Activated CD4-positive, alpha-beta memory T cell treated with anti-CD3 and anti-CD28 coated beads for 36 hours (primary cell): ENCODE measurements at places on chromosomes 11 and 22.

GRCh38 chr11:93025558-93026255, 56.3 kb downstream of the MTNR1B start:
- H3K4me1 ChIP-seq, result no peaks in the 10 kb centered on the region
- no peak for DNase-seq
- no peaks in the 10 kb centered on the region for H3K27me3 ChIP-seq
- H3K27ac ChIP-seq, result no peak overlapping the region
- H3K36me3 ChIP-seq, result no peaks in the 10 kb centered on the region

GRCh38 chr22:31870890-31871289, 73.4 kb upstream of the YWHAH start:
- H3K27me3 ChIP-seq, result no peaks in the 10 kb centered on the region
- H3K4me3 ChIP-seq, result no peak overlapping the region
- DNase-seq, result no peak

GRCh38 chr11:66979336-66979980, 4.4 kb downstream of the C11orf86 start:
- DNase-seq, result no peak
- peaks cover 4% of the 10 kb centered on the region for H3K4me1 ChIP-seq
- H3K4me3 ChIP-seq, result no peak overlapping the region
- H3K27ac ChIP-seq, result no peak overlapping the region

GRCh38 chr11:60851327-60852104, 4.2 kb downstream of the PTGDR2 start:
- no peak overlapping the region for H3K4me3 ChIP-seq
- H3K27ac ChIP-seq, result no peak overlapping the region

DNA sequence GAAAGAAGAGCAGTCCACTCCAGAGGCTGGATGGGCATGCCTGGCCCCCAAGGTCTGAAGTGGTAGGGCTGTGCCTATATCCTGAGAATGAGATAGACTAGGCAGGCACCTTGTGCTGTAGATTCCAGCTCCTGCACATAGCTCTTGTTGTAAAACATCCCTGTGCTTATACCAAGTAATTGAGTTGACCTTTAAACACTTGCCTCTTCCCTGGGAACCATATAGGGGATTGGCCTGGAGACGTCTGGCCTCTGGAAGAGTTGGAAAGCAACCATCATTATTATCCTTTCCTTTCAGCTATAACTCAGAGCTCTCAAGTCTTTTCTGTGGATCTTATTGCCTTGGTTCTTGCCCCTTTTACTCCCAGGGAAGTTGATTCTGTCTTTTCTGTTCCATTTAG, 15.1 kb downstream of the LIMK2 start:
- H3K27ac ChIP-seq, result no peak overlapping the region
- no peak for DNase-seq
- H3K4me3 ChIP-seq, result no peak overlapping the region

DNA sequence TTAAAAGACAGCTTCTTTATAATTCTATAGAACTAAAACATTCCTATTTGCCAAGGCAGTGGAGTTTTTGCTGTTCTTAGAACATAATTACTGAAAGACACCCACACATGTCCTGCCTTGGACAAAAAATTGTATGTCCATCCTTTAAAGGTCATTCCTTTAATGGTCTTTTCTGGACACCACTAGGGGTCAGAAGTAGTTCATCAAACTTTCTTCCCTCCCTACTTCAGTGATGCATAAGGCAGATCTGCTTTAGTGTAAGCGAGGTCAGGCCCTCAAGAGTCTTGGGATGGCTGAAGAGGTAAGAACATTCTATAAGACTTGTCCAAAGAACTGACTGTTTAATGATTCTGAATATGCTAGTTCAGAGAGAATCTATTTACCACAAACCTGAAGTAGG, 4.3 kb upstream of the OR51V1 start:
- no peak for DNase-seq
- no peak overlapping the region for H3K27ac ChIP-seq
- no peaks in the 10 kb centered on the region for H3K36me3 ChIP-seq
- H3K4me3 ChIP-seq, result no peak overlapping the region
- no peaks in the 10 kb centered on the region for H3K4me1 ChIP-seq
- no peaks in the 10 kb centered on the region for H3K27me3 ChIP-seq

GRCh38 chr11:76047231-76047630, 159.1 kb downstream of the WNT11 start:
- no peaks in the 10 kb centered on the region for H3K27me3 ChIP-seq
- no peak for DNase-seq
- H3K4me1 ChIP-seq, result no peaks in the 10 kb centered on the region
- no peak overlapping the region for H3K4me3 ChIP-seq
- no peak overlapping the region for H3K27ac ChIP-seq
- H3K36me3 ChIP-seq, result peaks cover 29% of the 10 kb centered on the region

- H3K27me3 ChIP-seq, result no peaks in the 10 kb centered on the region
- peaks cover 63% of the 10 kb centered on the region for H3K4me1 ChIP-seq
- peak overlapping the region; percentile 2 for H3K27ac ChIP-seq
- DNase-seq, result peak; percentile 39
- H3K4me3 ChIP-seq, result no peak overlapping the region
Measured at GRCh38 chr11:3907590-3907989, 52.1 kb downstream of the STIM1 start.

DNA sequence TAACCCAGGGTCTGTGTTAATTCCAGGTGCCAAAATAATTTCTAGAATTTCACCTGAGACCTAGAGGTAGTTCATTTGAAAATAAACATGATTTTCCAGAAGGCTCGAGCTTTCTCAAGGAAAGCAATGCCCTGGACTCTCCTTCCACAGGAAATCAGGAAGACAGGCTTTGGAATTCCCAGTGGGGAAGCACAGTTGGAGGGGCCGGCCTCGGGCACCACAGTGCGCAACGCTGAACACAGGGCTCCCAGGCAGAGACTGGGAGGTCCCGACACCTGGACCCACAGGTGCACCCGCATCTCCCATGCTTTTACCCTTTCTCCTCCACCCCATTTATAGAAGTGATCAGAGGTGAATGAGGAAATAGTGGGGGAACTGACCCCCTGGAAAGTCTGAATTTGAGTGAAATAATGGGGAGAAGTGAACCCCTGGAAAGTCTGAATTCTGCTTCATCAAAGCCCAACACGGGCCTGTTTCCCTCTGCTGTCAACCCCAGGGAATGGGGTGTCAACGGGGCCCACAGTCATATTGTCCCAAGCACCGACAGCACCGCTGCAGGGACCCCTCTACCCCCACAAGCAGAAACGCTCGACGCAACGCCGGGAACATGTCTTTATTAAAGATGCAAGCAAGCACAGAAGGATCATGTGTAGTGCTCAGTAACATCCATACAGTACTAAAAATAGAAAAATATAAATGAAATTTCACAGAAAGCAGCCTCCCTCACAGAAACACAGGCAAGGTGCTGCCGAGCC, 12.0 kb upstream of the EFCAB6 start:
- H3K4me3 ChIP-seq, result no peak overlapping the region
- H3K27me3 ChIP-seq, result peaks cover 16% of the 10 kb centered on the region
- H3K27ac ChIP-seq, result no peak overlapping the region

- H3K4me1 ChIP-seq, result no peaks in the 10 kb centered on the region
- H3K27me3 ChIP-seq, result no peaks in the 10 kb centered on the region
- no peak for DNase-seq
- no peak overlapping the region for H3K27ac ChIP-seq
Measured at GRCh38 chr11:16034074-16034473, 322.3 kb downstream of the SOX6 start.

GRCh38 chr11:26073646-26074045, 258.3 kb upstream of the ANO3 start:
- H3K36me3 ChIP-seq, result no peaks in the 10 kb centered on the region
- H3K4me1 ChIP-seq, result no peaks in the 10 kb centered on the region
- DNase-seq, result no peak
- H3K27ac ChIP-seq, result no peak overlapping the region
- H3K27me3 ChIP-seq, result no peaks in the 10 kb centered on the region

GRCh38 chr11:10747733-10748132, 3.3 kb upstream of the CTR9 start:
- no peak overlapping the region for H3K4me3 ChIP-seq
- peak overlapping the region; percentile 1 for H3K27ac ChIP-seq
- no peaks in the 10 kb centered on the region for H3K27me3 ChIP-seq
- DNase-seq, result no peak

- peaks cover 4% of the 10 kb centered on the region for H3K4me1 ChIP-seq
- H3K27ac ChIP-seq, result no peak overlapping the region
Measured at GRCh38 chr11:44901120-44901633, 49.5 kb downstream of the TP53I11 start.

GRCh38 chr22:46972256-46972655, 209.8 kb downstream of the TBC1D22A start:
- H3K27ac ChIP-seq, result no peak overlapping the region
- H3K36me3 ChIP-seq, result peaks cover 12% of the 10 kb centered on the region
- H3K4me1 ChIP-seq, result peaks cover 26% of the 10 kb centered on the region

DNA sequence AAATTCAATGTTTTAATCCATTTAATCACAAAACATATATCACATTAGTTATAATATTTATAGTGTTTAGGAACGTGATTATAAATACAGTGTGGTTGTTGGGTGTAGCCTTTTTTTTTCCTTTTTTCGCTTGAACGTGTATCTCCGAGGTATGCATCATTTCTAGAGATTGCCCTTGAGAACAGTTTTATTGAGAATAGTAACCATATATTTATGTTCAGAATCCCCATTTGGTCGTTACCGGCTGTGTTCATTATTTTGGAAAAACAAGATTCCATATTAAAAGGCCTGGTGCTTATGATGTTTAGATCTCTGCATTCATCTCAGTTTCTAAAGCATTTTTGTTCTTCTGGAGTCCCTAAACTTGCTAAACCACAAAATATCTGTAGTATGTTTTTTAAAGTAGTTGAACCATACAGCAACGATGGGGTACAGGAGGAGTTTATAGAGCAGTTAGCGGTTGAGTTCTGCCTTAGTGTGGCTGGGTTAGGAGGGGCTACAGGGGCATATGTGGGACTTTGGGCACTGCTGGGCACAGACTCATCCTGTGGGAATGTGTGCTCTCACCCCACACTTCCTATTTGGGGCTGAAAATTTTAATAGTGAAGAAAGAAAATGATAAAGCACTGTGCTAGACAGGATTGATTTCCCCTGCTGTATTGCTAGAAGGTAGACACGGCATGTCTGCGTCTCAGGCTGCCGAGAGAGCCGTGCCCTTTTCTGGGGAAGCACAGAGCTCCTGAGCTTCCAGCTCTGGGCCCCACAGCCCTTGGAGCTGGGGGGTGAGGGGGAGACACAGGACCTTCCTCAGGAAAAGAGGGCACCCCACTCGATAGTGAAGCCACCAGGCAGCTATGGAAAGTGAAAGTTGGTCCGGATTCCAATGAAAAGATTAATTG, 81.5 kb upstream of the PPARA start:
- H3K36me3 ChIP-seq, result peaks cover 1% of the 10 kb centered on the region
- peaks cover 2% of the 10 kb centered on the region for H3K27me3 ChIP-seq
- H3K27ac ChIP-seq, result peak overlapping the region; percentile 90
- peaks cover 41% of the 10 kb centered on the region for H3K4me1 ChIP-seq

GRCh38 chr11:130831506-130831905, 84.8 kb downstream of the SNX19 start:
- H3K4me3 ChIP-seq, result no peak overlapping the region
- H3K4me1 ChIP-seq, result peaks cover 3% of the 10 kb centered on the region
- H3K36me3 ChIP-seq, result no peaks in the 10 kb centered on the region
- no peak overlapping the region for H3K27ac ChIP-seq
- peaks cover 5% of the 10 kb centered on the region for H3K27me3 ChIP-seq
- peak; percentile 35 for DNase-seq

DNA sequence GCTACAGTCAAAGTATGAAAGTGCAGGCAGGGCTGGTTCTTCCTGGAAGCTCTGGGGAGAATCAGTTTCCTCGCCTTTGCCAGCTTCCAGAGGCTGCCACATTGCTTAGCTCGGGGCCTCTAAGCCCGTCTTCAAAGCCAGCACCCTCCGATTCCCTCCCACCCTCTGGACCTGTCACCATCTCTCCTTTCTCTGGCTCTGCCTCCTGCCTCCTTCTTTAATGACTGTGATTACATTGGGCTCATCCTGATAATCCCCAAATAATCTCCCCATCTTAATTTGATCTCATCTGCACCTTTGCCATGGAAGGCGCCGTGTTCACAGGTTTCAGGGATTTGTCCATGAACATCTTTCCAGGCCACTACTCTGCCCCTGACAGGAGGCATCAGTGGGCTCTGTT, 42.5 kb downstream of the MCM5 start:
- H3K36me3 ChIP-seq, result peaks cover 27% of the 10 kb centered on the region
- no peak overlapping the region for H3K27ac ChIP-seq
- no peaks in the 10 kb centered on the region for H3K4me1 ChIP-seq
- no peak for DNase-seq

DNA sequence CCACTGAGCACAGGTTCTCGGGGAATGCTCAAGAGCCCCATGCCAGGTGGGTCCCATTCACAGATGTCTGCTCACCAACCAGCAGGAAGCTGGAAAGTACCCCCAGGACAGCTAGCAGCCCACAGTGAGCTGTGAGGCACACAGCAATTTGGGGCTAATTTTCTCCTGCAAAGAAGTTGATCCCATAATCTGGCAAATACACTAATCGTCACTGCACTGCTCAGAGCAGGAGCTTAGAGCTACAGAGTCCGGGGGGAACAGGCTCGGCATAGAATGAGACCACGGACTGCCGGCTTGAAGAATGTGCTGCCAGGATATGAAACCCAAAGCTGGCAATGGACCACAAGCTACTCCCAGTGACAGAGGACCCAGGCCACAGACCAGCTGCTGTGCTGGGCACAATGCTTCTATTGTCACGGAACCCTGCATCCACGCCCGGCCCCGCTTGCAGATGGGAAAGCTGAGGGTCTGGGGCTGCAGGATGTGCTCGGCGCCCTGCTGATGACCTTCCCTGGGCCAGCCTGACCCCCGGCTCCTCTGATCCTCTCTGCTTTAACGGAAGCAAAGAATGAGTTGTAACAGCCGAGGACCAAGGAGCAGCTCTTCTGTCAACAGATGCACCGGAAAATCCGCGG, 239.7 kb downstream of the CTTN start:
- no peak overlapping the region for H3K4me3 ChIP-seq
- H3K27ac ChIP-seq, result no peak overlapping the region
- DNase-seq, result no peak
- no peaks in the 10 kb centered on the region for H3K4me1 ChIP-seq

GRCh38 chr22:50583294-50583861, 729 bp upstream of the CHKB start:
- peak overlapping the region; percentile 94 for H3K4me3 ChIP-seq
- H3K36me3 ChIP-seq, result peaks cover 5% of the 10 kb centered on the region
- H3K27me3 ChIP-seq, result no peaks in the 10 kb centered on the region
- peaks cover 20% of the 10 kb centered on the region for H3K4me1 ChIP-seq
- DNase-seq, result no peak

DNA sequence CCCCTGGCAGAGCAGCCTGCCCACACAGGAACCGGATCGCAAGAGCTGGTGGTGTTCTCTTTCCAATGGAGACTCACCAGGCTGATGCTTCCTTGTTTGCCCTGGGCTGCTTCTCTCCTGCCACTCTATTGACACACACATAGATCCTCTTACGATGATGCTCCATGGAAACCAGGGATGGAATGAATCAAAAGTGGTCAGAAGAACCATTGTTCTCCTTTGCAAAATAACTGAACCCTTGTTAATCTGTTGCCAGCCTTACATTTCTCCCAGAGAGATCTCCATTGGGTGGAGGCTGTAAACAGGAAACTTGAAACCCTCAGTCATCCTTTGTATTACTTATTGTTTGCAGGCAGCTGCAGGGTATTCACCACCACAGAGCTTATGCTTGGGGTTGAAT, 24.6 kb upstream of the LDLRAD3 start:
- H3K27ac ChIP-seq, result no peak overlapping the region
- no peaks in the 10 kb centered on the region for H3K36me3 ChIP-seq
- H3K4me1 ChIP-seq, result no peaks in the 10 kb centered on the region
